ENCODE measurements at places on chromosomes 7 and 10.

GRCh38 chr10:33465747-33466146, 131.3 kb upstream of the NRP1 start:
- DNase-seq = no peak

GRCh38 chr7:103528152-103528551, 82.1 kb upstream of the SLC26A5 start:
- no peak for DNase-seq

- DNase-seq = no peak
These were observed 22.4 kb upstream of the RELN start for GRCh38 chr7:104011829-104012228.

DNA sequence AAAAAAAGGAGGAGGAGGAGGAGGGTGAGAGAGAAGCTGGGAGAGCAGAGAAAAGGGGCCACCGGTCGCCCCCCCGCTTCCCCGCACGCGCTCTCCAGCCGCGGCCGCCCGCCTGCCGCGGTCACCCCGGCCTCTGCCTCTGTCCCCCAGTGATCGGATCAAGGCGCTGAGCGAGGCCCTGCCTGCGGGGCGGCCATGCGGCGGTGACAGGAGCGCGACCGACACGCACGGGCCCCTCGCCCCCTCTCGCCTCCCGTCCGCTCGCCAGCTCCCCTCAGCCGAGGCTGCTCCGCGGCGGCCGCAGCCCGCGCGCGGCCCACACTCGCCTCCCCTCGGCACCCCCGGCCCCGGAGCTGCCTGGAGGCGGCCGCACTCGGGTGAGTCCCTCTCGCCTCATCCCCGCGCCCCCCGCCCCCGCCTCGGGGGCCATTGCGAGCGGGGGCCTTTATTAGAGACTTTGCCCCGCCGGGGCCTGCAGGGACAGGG, at the start of gene GTF2I:
TSS of gene GTF2I (plus strand) at position 27 of the 486 bp plus-strand sequence. CDS start 31,411 bp downstream, outside the sequence.
- DNase-seq = no peak

DNA sequence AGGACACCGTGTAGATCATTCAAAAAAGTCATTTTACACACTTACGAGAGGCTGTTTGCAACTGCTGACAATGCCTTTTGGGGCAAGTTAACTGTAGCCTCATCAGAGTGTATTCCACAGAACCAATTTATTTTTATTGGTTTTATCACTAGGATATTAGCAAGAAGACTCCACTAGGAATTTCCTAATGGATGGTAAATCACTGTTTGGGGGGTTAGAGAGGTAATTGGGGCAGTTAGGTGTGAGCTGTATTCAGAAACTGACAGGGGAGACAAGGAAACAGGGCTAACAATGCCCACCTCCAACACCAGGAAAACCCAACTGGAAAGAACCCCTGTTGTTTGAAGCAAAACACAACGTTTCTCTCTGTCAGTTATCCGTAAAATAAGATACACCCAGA, 383.0 kb upstream of the SHH start:
- DNase-seq = no peak

- no peak for DNase-seq
These were observed 16.1 kb upstream of the PTTG1IP2 start for GRCh38 chr7:90453259-90453891.

All from hematopoietic multipotent progenitor cell treated with erythropoietin and hydrocortisone succinate and interleukin-3 and kit ligand, for 8 days (in vitro differentiated cells).